Motor neuron (in vitro differentiated cells): ENCODE measurements at places on chromosomes 1 and 21. TPM values are rescaled to one million over a fixed set of nuclear protein-coding genes. Genes with fewer than 3 reads are reported as not detected.
A peak's percentile ranks its signal among the peaks of the same experiment; 100 is the strongest.

DNA sequence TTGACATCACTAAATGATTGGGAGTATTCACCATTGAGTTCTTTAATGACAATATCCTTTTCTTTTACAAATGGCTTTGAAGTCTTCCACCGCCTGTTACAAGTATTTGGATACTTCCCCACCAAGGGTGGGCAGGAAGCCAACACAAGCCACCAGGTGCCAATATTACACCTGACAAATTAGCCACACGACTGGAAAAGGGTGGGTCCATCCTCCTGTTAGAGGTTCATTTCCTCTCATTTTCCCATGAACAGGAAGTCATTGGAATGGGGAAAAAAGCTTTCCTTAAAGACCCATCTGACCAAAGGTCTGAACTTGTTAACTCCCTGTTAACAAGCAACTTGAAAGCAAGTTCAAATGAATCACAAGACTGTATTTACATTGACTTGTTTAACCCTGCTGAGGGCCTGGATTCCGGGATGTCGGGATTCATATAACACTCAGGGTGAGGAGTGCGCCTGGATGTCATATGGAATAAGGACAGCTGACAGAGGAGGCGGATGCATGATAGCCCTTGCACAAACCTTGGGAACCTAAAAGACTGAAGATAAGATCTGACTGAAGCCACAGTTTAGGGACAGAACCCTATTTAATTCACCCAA lies 40.5 kb upstream of the PROX1 start:
- ATAC-seq = no peak

- peak; percentile 93 for ATAC-seq
Measured at GRCh38 chr1:1122078-1122811, 6.4 kb upstream of the C1orf159 start.

- no peak for ATAC-seq
Measured at GRCh38 chr1:153058826-153059784, 1.8 kb upstream of the SPRR2A start.

Gene DISP3
- total RNA-seq = 0.16 and 0.46 TPM in 2 replicates
